Bone marrow (tissue), 2 donors: ENCODE measurements at places on chromosomes 1 and 21.

DNA sequence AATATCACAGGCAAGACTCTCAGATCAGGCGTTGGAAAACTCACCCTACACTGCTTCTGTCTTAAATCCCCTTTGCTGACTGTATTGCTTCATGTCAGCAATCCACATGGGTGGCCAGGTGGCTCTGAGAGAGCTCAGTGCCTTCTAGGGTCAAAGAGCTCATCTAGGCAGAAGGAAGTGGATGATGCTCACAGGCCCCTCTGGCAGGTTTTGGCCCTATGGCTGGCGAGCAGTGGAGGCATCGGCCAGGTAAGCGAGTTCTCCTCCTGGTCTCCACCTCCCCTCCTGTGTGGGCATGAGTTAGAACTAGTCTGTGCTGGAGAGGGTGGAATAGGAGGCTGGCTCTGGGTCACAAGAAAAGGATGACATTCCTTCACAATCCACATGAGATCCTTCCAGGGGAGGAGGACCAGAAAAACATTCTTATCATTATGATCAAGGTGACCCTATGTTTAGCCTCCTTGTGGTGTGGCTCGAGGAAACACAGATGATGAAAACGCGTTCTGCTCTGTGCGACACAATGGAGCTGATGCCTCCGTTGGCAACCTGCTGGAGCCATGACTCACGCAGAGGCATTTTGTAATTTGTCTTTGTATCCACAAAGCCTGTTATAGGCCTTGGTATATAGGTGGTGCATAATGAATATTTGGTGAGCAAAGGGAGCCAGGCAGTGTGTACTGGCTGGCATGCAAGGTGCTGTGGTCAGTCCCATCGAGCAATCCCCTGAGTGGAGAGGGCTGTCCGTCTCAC, 264.6 kb upstream of the RAB4A start:
- DNase-seq: no peak

- DNase-seq: no peak
Observed at GRCh38 chr1:112719706-112720105, 4.6 kb upstream of the PPM1J start.

DNA sequence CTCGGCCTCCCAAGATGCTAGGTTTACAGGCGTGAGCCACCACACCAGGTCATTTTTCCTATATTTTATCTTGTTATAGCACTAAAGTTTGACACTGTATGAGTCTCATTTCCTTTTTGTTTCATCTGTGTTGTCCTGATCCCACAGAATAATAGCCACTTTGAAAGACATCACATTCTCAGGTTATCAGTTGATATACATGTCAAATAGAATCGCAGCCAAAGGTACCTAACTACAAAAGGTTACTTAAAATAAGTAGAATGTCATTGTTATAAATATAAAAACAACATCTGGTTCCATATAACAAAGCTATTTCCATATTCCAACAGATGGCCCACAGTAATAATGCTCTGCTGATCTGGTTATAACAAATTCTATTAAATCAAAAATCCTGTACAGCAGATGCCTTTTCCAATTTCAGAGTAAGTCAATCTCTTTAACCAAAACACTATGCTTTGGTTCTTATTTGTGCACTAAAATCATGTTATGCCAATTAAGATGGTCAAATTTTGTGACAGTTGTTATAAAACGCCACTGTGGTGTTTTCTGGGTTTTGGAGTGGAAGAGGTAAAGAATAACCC, 6.0 kb downstream of the FOXJ3 start:
- no peak for DNase-seq

DNA sequence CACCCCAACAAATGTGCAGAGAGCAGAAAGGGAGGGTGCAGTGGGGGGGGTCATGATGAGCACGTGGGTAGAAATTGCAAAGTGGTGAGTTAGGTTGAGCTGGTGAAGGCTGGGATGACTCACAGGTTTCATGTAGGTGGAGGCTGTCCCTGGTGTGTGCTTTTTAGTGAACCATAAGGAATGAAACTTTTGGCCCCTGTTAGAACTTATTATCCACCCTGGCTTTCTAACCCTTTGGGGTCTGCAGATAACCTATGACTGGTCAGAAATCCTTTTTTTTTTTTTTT, 46.9 kb downstream of the DOP1B start:
- no peak for DNase-seq

- no peak for DNase-seq
Observed at GRCh38 chr1:205354259-205355074, 2.3 kb downstream of the KLHDC8A start.

DNA sequence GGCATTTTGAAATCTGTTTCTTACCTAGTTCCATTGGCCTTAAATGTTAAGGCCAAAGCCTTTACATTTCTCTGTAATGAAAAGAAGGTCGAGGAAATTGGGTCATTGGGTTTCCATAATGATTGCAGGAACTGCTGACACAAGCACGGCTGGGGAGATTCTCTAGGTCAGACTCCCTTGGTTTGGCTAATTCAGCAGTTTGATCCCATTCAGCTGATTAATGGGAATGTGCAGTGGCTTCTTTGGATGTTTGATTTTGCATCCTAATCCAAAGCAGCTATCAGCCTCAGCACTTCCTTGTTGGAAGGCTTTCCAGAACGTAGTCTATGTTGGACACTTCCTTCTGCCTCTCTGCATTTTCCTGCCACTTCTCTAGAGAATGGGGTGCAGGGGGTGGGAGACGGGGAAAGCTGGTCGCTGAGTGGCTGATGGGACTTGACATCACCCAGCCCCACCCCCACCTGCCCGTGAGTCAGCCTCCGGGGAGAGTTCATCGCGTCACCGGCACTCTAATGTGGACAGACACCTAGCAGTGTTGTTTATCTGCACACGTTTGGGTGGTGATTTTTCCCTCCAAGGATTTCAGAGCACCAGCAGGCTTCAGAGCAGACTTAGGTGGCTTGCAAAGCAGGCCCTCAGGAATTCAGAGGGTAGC, 5.4 kb downstream of the PSEN2 start:
- no peak for DNase-seq
